Metanephros (tissue), 2 donors: ENCODE measurements at places on chromosomes 4 and X. TPM values are rescaled to one million over a fixed set of nuclear protein-coding genes. Genes with fewer than 3 reads are reported as not detected.

ALAS2 gene
- 197 TPM for total RNA-seq

PCSK1N gene
- total RNA-seq: 38.5 TPM

DOK7 gene
- 2.0 TPM for total RNA-seq

VCX gene
- total RNA-seq: not detected

DUSP9 gene
- total RNA-seq: 72.7 TPM

GUCY1B1 gene
- total RNA-seq: 33.1 TPM

TNIP3 gene
- total RNA-seq: 1.5 TPM

FGFBP1 gene
- 0.12 TPM for total RNA-seq

PDZD4 gene
- total RNA-seq: 10.6 TPM

ATP8A1 gene
- 33.2 TPM for total RNA-seq

CYP2U1 gene
- total RNA-seq: 6.1 TPM

EXOSC9 gene
- 18.2 TPM for total RNA-seq

SYNPO2 gene
- total RNA-seq: 29.0 TPM

HMX1 gene
- total RNA-seq: not detected

GABRG1 gene
- total RNA-seq: 0.06 TPM

TMPRSS11D gene
- not detected for total RNA-seq

HTRA3 gene
- total RNA-seq: 22.1 TPM

TMEM47 gene
- 44.8 TPM for total RNA-seq

GAGE12F gene
- not detected for total RNA-seq

CNKSR2 gene
- 3.2 TPM for total RNA-seq

JCHAIN gene
- 5.1 TPM for total RNA-seq

PDLIM3 gene
- 82.4 TPM for total RNA-seq

NDUFA1 gene
- total RNA-seq: 63.0 TPM

FGFR3 gene
- 97.0 TPM for total RNA-seq

CT47C1 gene
- not detected for total RNA-seq

HSFX3 gene
- not detected for total RNA-seq

UTP14A gene
- total RNA-seq: 8.5 TPM
